ENCODE measurements at places on chromosomes 13 and 19.

- no peak for DNase-seq
These were observed 16.7 kb upstream of the PLPP2 start for GRCh38 chr19:307793-308420.

DNA sequence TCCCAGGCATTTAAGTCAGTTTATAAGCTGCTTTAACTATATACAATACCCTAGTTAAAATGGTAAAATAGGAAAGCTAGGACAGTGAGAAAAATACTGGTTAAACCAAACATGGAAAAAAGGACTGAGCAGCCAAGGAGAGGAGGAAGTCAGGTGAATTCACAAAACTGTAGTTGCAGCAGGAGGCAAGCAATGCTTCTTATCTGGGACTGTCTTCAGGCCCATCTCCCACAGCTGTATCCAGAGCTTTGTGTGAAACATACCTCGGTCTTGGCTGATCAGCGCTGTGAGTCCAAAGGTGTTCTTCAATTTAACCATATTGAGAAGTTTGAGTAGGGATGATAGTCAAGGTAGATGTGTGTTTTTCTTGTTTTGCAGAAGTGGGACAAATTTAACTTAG, 15.7 kb upstream of the SUPT20H start:
- DNase-seq = no peak

- DNase-seq = no peak
These were observed 3.9 kb upstream of the CD209 start for GRCh38 chr19:7751157-7751783.

- no peak for DNase-seq
These were observed 770.6 kb downstream of the DACH1 start for GRCh38 chr13:71096421-71096820.

DNA sequence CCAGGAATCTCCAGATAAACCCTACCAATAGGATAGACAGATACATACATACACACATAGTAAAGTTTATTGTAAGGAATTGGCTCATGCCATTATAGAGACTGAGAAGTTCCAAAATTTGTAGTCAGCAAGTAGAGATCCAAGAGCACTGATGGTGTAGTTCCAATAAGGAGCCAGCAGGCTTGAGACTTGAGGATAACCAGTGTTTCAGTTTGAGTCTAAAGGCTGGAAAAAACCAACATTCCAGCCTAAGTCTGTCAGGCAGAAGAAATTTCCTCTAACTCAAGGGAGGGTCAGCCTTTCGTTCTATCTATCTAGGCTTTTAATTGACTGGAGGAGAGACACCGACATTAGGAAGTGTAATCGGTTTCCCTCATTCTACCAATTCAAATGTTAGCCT, 110.2 kb upstream of the TSHZ3 start:
- DNase-seq = no peak

- DNase-seq = no peak
These were observed 156.8 kb downstream of the FLT1 start for GRCh38 chr13:28338006-28338574.

DNA sequence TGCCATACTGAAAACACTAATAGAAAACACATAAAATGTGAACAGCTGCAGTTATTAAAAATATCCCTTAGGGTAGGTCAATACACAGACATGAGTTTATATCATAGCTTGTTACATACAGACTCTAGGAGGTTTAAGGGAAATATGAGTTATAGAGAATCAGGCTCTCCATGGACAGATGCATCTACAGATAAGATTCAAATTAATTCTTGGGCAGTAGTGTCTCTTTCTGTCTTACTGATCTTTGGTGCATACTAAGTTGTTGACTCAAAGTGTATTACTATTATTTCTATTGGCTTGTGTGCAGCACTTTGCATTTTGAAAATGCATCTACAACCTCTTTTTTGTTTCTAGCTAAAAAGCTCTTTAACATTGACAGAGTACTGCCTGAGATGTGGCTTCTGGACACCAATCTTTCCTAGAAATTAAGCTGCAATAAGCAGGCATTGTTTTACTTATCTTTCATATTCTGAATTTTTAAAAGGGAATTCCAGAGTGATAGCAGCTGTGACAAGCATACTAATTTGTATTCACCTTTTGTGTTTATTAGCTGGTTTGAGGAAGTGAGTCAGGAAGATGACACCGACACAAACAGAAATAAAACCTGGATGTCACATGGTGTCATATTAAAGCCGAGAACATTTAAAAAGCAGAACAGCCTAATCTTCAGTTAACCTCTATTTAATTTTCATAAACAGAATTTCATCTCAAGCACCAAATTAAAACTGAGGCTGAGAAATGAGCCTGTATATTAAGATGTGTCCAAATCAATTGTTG, 399.0 kb downstream of the PCDH9 start:
- DNase-seq = no peak

DNA sequence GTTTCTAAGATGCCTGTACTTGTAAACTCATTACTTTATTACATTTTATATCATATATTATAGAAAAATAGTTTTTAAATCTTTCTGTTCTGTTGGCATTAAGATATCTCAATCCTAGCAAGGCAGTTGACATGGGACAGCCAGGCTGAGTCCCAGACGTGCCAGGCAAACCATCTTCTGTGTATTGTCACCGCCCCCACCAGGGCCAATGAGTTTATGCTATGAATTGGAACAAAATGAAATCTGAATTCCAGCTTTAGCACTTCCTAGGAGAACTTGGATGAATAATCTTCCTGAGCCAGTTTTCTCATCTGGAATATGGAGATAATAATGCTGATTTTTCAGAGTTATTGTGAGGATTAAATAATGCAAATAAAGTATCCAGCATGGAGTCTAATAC, 79.9 kb upstream of the GSX1 start:
- DNase-seq = no peak

Measured in NCI-H146 (cell line).